ENCODE measurements at places on chromosomes 11 and 22. TPM values are rescaled to one million over a fixed set of nuclear protein-coding genes. Genes with fewer than 3 reads are reported as not detected.

The FGF3 gene
- total RNA-seq: not detected

The OR56A1 gene
- total RNA-seq: not detected

The HPX gene
- 1.6 TPM for total RNA-seq

The TUBA8 gene
- total RNA-seq: 2.6 TPM

The IZUMO1R gene
- total RNA-seq: not detected

The SHISAL1 gene
- not detected for total RNA-seq

The UBQLN3 gene
- total RNA-seq: 0.37 TPM

The OR6T1 gene
- not detected for total RNA-seq

The NPTXR gene
- 9.1 TPM for total RNA-seq

GRCh38 chr11:86671531-86672006 is 847 bp downstream of the ME3 start:
- no peaks in the 10 kb centered on the region for H3K36me3 ChIP-seq
- no peaks in the 10 kb centered on the region for H3K27me3 ChIP-seq
- peak overlapping the region; percentile 88 for H3K4me3 ChIP-seq
- no peak overlapping the region for H3K27ac ChIP-seq
- no peak for DNase-seq
- peaks cover 6% of the 10 kb centered on the region for H3K4me1 ChIP-seq

GRCh38 chr11:102476069-102476468 is 23.5 kb upstream of the TMEM123 start:
- peaks cover 28% of the 10 kb centered on the region for H3K4me1 ChIP-seq
- DNase-seq: no peak
- no peak overlapping the region for H3K4me3 ChIP-seq
- no peaks in the 10 kb centered on the region for H3K27me3 ChIP-seq

GRCh38 chr11:35096723-35097122 is 42.2 kb upstream of the CD44 start:
- no peaks in the 10 kb centered on the region for H3K36me3 ChIP-seq
- no peak for DNase-seq
- H3K27me3 ChIP-seq: no peaks in the 10 kb centered on the region
- H3K4me3 ChIP-seq: no peak overlapping the region

GRCh38 chr11:27291302-27291889 is 71.6 kb downstream of the CCDC34 start:
- no peaks in the 10 kb centered on the region for H3K4me1 ChIP-seq
- no peaks in the 10 kb centered on the region for H3K27me3 ChIP-seq
- H3K27ac ChIP-seq: no peak overlapping the region
- no peak for DNase-seq
- no peak overlapping the region for H3K4me3 ChIP-seq
- no peaks in the 10 kb centered on the region for H3K36me3 ChIP-seq

GRCh38 chr11:97502201-97502600 is 1112.4 kb downstream of the JRKL start:
- no peaks in the 10 kb centered on the region for H3K36me3 ChIP-seq
- no peak overlapping the region for H3K4me3 ChIP-seq
- no peak for DNase-seq
- no peaks in the 10 kb centered on the region for H3K4me1 ChIP-seq
- no peak overlapping the region for H3K27ac ChIP-seq

DNA sequence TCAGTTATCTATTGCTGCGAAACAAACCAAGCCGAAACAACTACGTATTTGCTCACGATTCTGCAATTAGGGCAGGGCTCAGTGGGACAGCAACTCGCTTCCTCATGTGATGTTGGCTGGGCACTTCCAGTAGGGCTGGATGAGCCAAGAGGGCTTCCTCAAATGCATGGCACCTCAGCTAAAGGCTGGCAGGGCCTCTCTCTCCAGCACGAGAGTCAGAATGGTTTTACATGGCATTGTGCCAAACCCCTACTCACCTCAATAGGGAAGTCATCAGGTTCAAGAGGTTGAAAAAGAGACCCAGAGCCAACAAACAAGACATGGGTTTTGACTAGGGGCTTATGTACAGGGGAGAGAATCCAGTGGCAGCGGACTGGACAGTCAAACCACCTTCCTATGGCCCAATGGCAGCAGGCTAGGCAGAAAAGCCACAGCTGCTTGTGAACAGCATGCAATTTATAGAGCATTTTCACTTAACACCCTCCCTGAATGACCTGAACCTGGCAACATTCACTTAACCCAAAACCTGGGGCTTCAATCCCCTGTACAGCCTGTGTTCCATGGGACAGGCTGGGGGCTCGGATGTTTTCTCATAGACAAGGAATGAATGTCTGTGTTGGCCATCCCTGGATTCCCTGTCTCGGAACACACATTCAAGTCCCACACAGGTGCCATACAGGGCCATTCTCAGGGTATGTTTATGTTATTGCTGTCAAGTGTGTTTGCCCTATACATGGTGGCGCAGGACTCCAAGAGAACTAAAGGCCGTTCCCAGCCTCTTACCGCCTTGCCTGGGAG is 154.2 kb upstream of the NAV2 start:
- no peak overlapping the region for H3K4me3 ChIP-seq
- no peak overlapping the region for H3K27ac ChIP-seq
- no peaks in the 10 kb centered on the region for H3K36me3 ChIP-seq
- no peak for DNase-seq

DNA sequence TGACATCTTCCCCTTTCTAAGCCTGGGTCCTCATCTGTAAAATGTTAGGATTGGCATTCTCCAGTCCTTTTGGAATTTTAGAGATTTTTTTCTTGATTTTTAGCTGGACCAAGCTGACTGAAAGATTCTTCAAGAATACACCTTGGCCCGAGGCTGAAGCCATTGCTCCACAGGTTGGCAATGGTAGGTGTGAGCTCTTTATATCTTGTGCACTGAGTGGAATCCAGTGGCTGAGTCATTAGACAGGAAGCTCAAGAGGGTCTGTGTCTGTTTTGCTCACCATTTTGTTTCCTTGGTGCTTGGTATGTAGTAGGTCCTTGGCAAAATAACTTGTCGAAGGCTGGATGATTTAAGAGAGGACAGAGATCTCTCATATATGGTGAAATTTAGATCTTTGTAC is 6.2 kb downstream of the EIF3L start:
- H3K4me3 ChIP-seq: no peak overlapping the region
- no peak overlapping the region for H3K27ac ChIP-seq
- H3K27me3 ChIP-seq: no peaks in the 10 kb centered on the region
- no peak for DNase-seq

DNA sequence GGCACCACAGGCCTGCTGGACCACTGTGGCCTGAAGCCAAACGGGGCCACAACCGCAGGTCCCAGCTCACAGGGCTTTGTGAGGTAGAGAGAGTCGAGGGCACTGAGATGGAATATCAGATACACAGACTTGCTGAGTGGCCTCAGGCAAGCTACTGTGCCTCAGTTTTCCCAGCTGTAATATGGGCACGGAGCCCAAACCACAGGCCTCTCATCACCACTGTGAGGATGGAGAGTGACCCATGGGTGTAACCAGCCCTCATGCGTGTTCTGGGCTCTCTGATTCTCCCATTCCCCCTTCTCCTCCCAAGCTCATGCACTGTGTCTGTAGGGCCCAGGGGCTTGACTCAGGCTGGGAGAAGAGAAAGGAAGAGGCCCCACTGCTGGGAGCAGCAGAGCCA is 4.2 kb downstream of the UNC93B1 start:
- H3K27ac ChIP-seq: no peak overlapping the region
- no peak for DNase-seq
- H3K4me1 ChIP-seq: peaks cover 45% of the 10 kb centered on the region
- no peaks in the 10 kb centered on the region for H3K36me3 ChIP-seq
- no peak overlapping the region for H3K4me3 ChIP-seq
- H3K27me3 ChIP-seq: no peaks in the 10 kb centered on the region

- H3K27me3 ChIP-seq: no peaks in the 10 kb centered on the region
- DNase-seq: no peak
- peaks cover 27% of the 10 kb centered on the region for H3K36me3 ChIP-seq
- no peak overlapping the region for H3K27ac ChIP-seq
- H3K4me3 ChIP-seq: no peak overlapping the region
- H3K4me1 ChIP-seq: no peaks in the 10 kb centered on the region
Measured at GRCh38 chr11:9177438-9178091, 86.2 kb upstream of the SCUBE2 start.

GRCh38 chr11:79179087-79179486 is 261.7 kb downstream of the TENM4 start:
- H3K27me3 ChIP-seq: no peaks in the 10 kb centered on the region
- H3K4me3 ChIP-seq: no peak overlapping the region
- no peaks in the 10 kb centered on the region for H3K4me1 ChIP-seq
- no peaks in the 10 kb centered on the region for H3K36me3 ChIP-seq
- DNase-seq: no peak
- no peak overlapping the region for H3K27ac ChIP-seq

- no peaks in the 10 kb centered on the region for H3K4me1 ChIP-seq
- no peaks in the 10 kb centered on the region for H3K36me3 ChIP-seq
- H3K27ac ChIP-seq: no peak overlapping the region
- no peak overlapping the region for H3K4me3 ChIP-seq
- no peak for DNase-seq
- no peaks in the 10 kb centered on the region for H3K27me3 ChIP-seq
Measured at GRCh38 chr11:92837595-92837994, 131.9 kb upstream of the MTNR1B start.

DNA sequence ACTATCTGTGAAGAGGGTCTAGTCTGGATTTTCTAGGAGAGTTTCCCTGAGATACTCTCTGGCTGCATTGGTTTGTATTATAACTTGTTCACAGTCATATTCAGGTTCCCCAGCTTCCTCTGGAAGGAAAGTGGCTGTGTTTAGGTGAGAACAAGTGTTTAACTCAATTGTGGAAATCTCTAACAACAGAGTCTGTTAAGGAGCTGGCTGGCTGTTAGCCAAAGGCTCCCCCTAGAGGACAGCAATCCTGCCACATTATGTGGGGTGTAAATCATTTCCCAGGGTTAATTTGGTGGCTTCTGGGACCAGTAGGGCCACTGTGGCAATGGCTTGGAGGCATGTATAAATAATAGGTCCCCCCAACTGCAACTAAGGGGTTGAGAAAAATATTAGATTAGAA is 18.4 kb downstream of the MS4A6E start:
- H3K27ac ChIP-seq: no peak overlapping the region
- no peaks in the 10 kb centered on the region for H3K36me3 ChIP-seq
- no peak for DNase-seq
- no peaks in the 10 kb centered on the region for H3K4me1 ChIP-seq

GRCh38 chr11:1157645-1158591 is at the start of gene MUC5AC:
MUC5AC (plus strand) TSS chr11:1157953; CDS start chr11:1158000, 47 bp downstream.
- H3K27me3 ChIP-seq: no peaks in the 10 kb centered on the region
- no peaks in the 10 kb centered on the region for H3K4me1 ChIP-seq
- no peak within 1 kb of the TSS for H3K4me3 ChIP-seq
- no peak for DNase-seq
- H3K27ac ChIP-seq: no peak within 1 kb of the TSS
- H3K36me3 ChIP-seq: no peaks in the 10 kb centered on the region

DNA sequence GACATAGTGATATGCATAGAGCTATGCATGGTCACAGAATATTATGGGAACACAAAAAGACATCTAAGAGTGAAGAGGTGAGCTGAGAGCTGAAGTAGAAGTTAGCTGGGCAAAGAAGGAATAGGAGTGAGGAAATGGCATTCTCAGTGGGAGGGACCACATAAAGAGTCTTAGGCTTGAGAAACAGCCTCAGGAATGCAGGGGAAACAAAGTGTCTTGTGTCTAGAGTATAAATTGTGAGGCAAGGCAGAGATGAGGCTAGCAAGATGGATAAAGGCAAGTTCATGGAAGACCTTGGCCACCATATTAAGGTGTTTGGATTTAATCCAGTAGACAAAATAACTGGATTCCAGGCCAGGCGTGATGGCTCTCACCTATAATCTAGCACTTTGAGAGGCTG is 40.6 kb upstream of the CRTAM start:
- H3K4me3 ChIP-seq: no peak overlapping the region
- no peak overlapping the region for H3K27ac ChIP-seq
- no peaks in the 10 kb centered on the region for H3K27me3 ChIP-seq
- peaks cover 69% of the 10 kb centered on the region for H3K36me3 ChIP-seq
- DNase-seq: no peak

DNA sequence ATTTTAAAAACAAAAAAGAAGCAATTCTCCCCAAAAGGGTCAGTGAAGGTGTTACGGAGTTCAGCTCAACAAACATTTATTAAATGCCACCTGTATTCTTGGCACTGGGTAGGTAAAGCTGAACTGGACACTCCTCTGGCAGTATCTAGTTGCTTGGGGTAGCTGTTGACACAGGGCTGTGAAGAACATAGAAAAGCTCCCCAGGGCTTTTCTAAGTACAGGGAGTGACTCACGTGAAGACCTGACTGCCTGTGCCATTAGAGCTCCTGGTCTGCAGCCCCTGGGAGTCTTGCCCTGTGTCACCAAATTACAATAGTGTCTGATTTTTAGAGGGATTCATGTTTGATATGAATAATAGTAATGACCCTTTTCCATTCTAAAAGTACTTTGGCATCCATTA is 43.6 kb downstream of the COA4 start:
- H3K27me3 ChIP-seq: no peaks in the 10 kb centered on the region
- no peak overlapping the region for H3K27ac ChIP-seq
- no peak for DNase-seq
- H3K36me3 ChIP-seq: no peaks in the 10 kb centered on the region

DNA sequence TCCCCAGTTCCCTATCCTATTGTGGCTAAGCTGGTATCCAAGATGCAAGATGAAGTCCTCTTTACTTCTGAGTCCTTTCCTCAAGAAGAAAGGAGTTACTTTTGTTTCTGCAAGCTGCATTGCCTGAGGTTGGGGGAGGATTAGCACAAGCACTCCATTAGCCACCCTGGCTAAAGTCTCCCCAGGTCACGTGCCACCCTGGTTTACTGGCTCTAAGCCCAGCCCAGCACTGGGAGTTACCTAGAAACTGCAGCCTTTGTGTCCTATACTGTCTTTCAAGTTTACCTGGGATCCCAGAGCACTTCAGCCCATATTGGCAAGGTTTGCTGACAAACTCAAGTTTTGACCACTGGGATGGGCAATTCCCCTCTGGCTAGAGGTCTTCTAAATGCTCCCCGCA is 78.4 kb upstream of the DBX1 start:
- DNase-seq: no peak
- H3K4me1 ChIP-seq: no peaks in the 10 kb centered on the region
- no peaks in the 10 kb centered on the region for H3K36me3 ChIP-seq

- DNase-seq: no peak
- no peaks in the 10 kb centered on the region for H3K4me1 ChIP-seq
- no peaks in the 10 kb centered on the region for H3K36me3 ChIP-seq
- H3K27ac ChIP-seq: no peak overlapping the region
- no peaks in the 10 kb centered on the region for H3K27me3 ChIP-seq
Measured at GRCh38 chr11:105389952-105390351, 219.9 kb upstream of the GRIA4 start.

GRCh38 chr11:134388590-134388989 is 23.5 kb downstream of the B3GAT1 start:
- H3K27ac ChIP-seq: no peak overlapping the region
- H3K27me3 ChIP-seq: peaks cover 2% of the 10 kb centered on the region
- DNase-seq: no peak
- H3K4me3 ChIP-seq: no peak overlapping the region

GRCh38 chr11:120612513-120613263 is 101.1 kb downstream of the GRIK4 start:
- no peak overlapping the region for H3K27ac ChIP-seq
- H3K36me3 ChIP-seq: no peaks in the 10 kb centered on the region
- H3K27me3 ChIP-seq: no peaks in the 10 kb centered on the region
- H3K4me3 ChIP-seq: no peak overlapping the region
- DNase-seq: no peak
- H3K4me1 ChIP-seq: no peaks in the 10 kb centered on the region

All from T-cell (primary cell).